NCI-H1092 treated with DMSO at 0.1 percent for 48 hours (cell line): ENCODE measurements at places on chromosomes 7 and 10.
A peak's percentile ranks its signal among the peaks of the same experiment; 100 is the strongest.

- DNase-seq = peak; percentile 36
Measured at GRCh38 chr7:121832347-121832746, 40.6 kb upstream of the PTPRZ1 start.

GRCh38 chr10:71848325-71849275, 2.5 kb downstream of the PSAP start:
- DNase-seq = no peak

DNA sequence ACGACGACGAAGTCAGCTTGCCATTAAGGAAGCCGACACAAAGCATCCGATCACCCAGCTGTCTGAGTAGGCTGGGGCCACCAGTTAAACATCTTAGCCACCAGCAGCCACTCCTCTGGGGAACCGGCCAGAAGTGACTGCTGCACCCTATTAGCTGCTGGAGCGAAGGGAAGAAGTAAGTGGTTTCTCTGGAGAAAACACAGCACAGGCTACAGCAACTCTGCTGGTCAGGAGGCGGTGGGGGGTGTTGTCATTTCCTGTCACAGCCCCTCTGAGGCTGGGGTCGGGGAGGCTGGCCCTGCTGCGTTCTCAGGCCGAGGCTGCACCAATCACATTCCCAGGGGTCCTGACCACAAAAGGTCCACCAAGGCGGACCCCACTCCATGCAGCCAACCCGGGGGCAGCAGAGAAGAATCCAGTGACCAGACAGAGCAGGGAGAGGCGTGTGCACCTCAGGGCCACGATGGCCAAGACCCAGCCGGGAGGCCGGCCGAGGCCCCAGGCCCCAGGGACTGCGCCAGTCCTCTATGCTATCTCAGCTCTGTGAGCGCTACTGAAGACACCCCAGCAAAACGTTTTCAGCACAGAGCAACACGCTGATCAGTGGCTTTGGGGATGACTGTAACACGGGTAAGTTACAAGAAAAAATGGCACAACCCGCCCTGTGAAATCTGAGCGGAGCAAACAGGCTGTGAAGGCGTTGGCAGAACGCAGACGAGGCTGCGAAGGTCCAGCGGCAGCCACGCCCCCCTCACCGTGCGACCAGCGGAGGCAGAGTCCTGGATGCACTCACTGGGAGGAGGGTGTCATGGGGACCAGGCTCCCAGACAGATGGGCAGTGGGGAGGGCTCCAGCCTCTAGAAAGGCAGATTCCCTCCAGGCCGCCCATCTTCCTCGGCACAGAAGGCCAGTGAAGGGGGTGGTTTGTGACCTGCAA, 24.8 kb downstream of the STK32C start:
- DNase-seq = no peak

DNA sequence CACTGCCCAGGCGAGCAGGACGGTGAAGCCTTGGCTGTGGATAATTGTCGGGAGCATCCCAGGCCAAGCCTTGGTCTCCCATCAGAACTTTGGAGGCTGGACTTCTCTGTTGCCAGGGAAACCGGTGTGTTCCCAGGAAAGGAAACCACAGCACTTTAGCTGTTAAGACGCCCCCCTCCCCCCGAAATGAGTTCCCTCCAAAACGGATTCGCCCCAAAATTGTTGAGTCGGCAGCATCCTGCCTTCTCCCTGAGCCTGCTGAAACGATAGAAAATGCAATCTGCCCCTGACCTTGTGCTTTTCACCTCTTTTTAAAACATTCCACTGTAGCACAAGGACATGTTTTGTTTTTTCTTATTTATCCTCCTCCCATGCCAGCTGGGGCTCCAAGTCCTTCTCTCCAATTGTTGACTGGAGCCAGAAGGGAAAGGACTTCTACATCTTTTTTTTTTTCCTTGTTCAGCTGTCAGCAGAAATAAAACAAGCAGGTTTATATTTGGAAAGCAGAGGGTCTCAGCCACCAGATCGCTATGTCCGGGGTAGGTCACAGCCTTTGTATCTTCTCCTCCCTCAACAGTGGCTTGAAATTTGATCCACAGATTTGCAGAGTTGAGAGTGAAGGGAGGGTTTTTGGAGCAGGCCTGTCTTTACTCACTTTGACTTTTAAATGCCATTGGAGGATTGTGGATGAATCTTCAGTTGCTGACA, 116.5 kb downstream of the ZMIZ1 start:
- DNase-seq = no peak

DNA sequence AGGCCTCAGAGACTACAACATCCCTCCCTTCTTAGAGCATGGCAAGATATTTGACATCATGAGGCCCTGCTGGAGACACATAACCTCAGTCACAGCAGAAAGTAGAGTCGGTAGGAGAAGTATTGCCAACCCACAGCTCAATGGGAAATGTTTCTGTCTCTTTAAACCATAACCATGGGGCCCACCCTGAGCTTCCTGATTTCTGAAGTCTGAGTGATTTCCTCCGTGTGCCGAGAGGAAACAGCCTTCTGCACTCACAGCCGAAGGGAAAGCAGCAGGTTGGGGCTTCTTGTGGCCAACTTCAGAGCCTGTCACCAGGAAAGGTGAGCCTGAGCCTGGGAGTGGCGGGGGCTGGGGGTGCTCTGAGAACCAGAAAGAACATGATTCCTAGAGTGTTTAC, at the start of gene GIMAP1:
TSS of gene GIMAP1 (plus strand) at position 246 of the 400 bp plus-strand sequence. CDS start 2,435 bp downstream, outside the sequence.
- DNase-seq = no peak

- DNase-seq = peak; percentile 46
Measured at GRCh38 chr7:142516038-142516501, 233.2 kb upstream of the PRSS1 start.

GRCh38 chr10:60778971-60779796, 906 bp downstream of the CDK1 start:
- peak; percentile 11 for DNase-seq

DNA sequence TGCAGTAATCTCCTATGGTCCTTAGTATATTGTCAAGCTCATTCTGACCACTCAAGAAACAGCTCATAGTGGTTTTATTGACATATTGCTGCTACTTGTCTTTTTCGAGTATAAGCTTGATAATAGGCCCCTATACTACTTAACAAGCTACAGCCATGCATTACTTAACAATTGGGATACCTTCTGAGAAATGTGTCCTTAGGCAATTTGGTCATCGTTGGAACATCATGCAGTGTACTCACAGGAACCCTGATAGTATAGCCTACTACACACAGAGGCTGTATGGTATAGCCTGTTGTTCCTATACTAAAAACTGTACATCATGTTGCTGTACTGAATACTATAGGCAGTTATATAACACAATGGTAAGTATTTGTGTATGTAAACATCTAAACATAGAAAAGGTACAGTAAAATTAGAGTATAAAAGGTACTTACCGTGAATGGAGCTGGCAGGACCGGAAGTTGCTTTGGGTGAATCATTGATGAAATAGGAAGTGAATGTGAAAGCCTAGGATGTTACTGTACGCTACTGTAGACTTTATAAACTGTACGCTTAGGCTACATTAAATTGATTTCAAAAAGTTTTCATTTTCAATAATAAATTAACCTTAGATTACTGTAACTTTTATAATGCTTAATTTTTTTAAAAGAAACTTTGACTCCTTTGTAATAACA, 160.9 kb downstream of the LRRC4 start:
- DNase-seq = no peak

GRCh38 chr7:105639667-105640493, 58.6 kb upstream of the EFCAB10 start:
- peak; percentile 49 for DNase-seq

GRCh38 chr10:27714349-27714748, 31.3 kb downstream of the MKX start:
- no peak for DNase-seq

GRCh38 chr10:2676455-2676854, 390.9 kb upstream of the PFKP start:
- no peak for DNase-seq
